ENCODE measurements at places on chromosomes 12 and 14.

GRCh38 chr12:4615667-4616066, 33.2 kb downstream of the AKAP3 start:
- DNase-seq, result no peak

- no peak for DNase-seq
Measured at GRCh38 chr12:5511644-5512600, 80.0 kb downstream of the NTF3 start.

GRCh38 chr12:71655495-71655894, 8.2 kb downstream of the ZFC3H1 start:
- no peak for DNase-seq

- DNase-seq, result no peak
Measured at GRCh38 chr14:95730126-95730525, 16.2 kb upstream of the TCL1A start.

GRCh38 chr12:118680356-118680963, 300.9 kb upstream of the SRRM4 start:
- DNase-seq, result no peak

- no peak for DNase-seq
Measured at GRCh38 chr12:44874981-44875416, 1.1 kb downstream of the NELL2 start.

DNA sequence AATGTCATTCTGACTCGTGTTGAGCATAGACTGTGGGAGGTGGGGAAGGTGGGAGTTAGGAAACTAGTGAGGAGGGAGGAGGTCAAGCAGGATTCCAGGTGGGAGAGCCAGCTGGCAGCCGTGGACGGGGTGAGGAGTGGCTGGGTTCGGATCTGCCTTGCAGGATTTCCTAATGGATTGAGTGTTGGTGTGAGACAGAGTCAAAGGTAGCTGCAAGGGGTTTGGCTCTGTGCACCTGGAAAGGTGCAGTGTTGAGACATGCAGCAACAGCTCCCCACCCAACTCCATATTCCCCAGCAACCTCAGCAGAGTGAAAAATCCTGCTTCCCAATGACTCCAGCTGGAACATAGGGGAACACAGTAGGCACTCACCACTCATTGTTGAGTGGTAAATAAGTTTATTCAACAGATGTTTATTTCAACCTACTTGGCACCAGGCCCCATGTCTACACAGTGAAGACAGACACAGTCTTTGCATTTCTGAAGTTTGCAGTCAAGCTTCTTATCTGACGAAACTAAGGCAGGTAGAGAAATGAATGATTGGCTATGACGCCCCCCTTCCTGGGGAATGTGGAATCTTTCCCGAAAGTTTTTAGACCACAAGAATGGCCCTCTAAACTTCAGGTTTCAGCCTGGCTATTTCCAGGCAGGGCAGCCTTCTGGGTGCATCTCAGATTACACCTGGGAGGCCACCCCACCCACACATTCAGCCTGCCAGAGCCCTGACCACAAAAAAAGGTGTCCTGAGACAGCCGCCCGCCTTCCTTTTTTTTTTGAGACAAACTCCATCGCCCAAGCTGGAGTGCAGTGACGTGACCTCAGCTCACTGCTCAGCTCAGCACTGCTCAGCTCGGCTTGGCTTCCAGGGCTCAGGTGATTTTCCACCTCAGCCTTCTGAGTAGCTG, 37.9 kb upstream of the PLEKHG6 start:
- DNase-seq, result no peak

DNA sequence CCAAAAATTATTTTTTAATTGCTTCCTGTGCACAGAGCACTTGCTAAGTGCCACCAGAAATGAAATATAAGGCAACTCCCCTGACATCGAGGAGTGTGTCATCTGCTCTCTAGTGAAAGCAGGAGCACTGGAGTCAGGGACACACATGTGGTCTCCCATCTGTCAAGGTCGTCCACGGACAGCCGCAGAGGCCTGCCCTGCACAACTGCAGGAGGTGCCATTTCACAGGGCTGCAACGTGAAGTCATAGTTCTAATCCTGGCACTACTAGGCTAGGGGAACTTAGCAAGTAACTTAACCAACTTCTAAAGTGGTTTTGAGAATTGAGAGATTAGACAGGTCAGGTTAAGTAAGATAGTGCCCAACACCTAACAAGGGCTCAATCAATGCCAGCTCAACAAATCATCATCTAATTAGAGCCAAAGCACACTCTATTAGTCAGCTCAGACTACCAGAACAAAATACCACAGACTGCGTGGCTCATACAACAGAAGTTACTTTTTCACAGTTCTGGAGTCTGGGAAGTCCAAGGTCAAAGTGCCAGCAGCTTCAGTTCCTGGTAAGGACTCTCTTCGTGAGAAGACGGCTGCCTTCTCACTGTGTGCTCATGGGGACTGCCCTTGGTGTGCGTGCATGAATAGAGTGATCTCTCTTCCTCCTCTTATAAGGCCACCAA, 30.7 kb downstream of the FOXN3 start:
- no peak for DNase-seq

DNA sequence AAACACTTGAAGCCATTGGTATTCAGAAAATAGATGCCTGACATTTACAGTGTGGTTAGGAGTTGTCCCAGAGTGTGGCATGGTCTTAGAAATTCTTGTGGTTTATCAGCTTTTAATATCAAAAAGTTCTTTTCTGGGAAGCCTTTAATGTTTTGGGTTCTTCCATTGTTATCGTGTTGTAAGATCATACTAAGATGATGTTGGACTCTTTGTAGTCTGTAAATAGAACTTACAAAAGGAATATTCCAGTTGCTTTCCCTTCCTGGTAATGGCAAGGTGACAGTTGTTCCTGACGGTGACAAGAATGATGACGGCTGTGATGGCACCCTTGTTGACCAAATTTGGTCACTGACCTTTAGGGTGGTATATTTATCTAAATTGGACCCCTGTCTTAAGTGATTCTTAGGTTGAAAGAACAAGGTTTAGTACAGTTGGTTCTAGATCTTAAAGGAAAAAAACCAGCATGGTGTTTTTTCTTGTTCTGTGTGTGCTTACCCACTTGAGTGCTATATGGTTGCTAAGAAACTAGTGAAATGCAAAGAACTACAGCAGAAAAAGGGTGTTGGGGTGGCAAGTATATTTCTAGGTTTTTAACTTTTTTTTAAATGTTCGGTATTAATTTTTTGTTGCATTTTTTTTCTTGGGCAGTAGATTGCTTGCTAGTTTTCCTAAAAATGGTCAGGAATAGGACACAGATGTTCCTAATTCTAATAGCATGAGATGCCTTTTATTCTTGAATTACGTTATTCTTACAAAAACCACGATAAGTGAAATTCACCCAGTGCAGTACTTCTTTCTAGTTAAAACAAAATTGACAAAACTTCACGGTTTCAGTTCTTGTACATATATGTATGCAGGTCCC, 2.1 kb downstream of the ATP2A2 start:
- DNase-seq, result peak; percentile 13

GRCh38 chr12:2360630-2361170, 307.9 kb downstream of the CACNA1C start:
- no peak for DNase-seq

- peak; percentile 20 for DNase-seq
Measured at GRCh38 chr14:68792979-68793733, at the start of gene ZFP36L1. TSS of gene ZFP36L1 (minus strand) at chr14:68793067. CDS start at chr14:68792938, 129 bp downstream.

DNA sequence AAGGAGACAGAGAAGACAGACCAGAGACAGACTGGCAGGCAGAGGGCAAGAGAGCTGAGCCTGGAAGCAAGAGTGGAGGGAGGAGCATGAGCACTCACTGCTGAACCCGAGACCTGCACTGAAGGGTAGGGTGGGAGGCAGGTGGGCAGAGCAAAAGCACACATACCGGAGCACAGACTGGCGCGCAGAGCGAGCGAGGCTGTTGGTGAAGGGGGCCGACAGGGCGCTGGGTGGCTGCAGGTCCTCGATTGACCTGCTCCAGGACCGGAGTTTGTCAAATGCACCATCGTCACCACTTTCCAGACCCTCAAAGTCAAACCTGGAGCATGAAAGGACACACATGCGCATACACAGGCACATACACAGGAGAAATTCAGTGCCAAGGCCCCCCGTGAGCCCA, 34.9 kb downstream of the PRPF40B start:
- DNase-seq, result no peak

DNA sequence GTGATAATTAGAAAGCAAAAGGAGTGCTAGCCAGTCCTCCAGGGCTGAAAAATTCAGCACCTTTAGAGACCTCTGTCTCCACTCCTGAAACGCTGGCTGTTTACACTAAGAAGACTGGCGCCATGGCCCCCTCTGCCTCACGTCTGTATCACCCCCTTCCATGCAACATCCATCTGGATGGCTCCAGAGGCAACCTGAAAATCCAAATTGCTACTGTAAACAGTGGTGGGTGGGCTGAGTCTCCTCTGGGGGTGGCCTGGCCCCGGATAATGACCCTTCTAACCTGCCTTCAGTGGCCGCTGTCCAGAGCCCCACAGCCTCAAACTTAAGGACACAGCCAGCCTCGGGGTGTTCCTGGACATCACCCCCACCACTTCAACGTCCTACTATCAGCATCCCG, 1.4 kb downstream of the PRKD1 start:
- no peak for DNase-seq

DNA sequence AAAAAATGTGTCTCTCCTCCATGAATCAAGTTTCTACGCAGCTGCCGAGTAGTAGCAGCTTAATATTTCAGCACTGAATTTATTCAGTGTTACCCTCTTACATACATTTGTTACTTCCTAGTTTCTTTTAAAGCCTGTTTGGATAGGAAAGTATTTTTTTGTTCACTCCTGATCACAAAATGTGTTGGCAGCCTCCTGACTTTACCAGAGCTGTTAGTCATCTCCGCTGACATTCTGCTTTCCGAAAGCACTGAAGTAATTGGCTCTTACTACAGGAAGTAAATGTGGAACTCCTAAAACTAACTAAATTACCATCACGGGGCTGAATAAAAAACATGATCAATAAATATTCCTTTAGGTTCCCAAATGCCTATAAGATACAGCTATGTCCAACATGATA, 225.5 kb downstream of the EPS8 start:
- DNase-seq, result peak; percentile 70

- DNase-seq, result no peak
Measured at GRCh38 chr12:121069206-121069605, 30.2 kb upstream of the OASL start.

- no peak for DNase-seq
Measured at GRCh38 chr12:21638054-21638891, 19.4 kb downstream of the LDHB start.

- no peak for DNase-seq
Measured at GRCh38 chr12:72275526-72275925, 3.4 kb downstream of the TRHDE start.

DNA sequence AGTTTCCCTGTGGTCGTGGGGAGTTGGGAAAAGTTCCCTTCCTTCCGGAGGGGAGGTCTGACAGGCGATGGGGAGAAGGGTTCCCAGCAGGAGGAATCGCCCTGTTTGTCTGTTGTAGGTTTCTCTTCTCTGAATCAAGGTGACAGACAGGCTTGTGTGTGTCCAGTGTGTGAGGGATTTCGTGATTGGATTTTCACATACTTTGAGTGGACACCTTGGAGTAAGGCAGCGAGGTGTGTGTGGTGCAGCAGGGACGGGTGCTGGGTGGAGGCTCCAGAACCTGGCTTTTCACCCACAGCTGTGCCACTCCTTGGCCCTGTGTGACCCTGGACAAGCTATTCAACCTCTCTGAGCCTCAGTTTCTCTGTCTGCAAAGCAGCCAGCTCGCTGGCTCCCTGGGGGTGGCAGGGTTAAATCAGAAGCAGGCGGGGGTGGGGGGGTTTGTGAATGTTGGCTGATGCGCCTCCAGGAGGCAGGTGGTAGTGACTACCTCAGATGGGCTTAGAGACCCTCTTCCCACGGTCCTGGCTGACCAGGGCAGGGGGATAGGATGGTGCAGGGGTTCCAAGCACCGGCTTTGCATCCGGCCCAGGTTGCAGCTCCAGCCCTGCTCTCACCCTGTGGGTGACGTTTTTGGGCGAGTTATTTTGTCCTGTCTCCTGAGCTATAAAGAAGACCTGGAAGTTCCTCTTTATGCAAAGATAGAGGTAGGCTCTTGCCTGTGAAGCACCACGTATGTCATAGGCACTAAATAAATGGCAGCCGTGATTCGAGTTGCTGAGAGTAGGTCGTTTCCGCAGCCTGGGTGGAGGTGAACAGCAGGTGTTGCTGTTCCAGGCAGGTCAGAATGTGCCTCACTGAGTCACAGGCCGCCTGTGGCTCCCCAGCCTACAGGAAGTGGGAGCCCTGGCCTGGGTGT, 679 bp downstream of the BDKRB2 start:
- no peak for DNase-seq

GRCh38 chr12:50542448-50542847, 37.7 kb downstream of the DIP2B start:
- DNase-seq, result no peak

DNA sequence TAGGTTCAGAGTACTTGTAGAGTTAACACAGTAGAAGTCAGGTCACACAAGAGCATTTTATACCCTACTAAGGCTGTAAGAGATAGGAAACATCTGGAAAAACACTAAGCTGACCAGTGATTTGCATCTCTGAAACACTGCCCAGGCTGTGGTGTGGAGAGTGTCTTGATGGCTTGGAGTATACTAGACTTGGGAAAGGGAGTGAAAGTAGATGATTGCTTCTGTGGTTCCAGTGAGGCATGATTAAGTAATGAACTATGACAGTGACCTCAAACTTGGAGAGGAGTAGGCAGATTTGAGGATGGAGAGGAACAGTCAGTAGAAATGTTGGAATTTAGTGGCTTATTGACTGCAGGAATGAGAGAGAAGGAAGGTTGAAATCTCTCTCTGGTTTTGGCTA, 201.2 kb downstream of the FLRT2 start:
- DNase-seq, result no peak

- no peak for DNase-seq
Measured at GRCh38 chr14:69617796-69618195, 6.4 kb downstream of the SUSD6 start.

DNA sequence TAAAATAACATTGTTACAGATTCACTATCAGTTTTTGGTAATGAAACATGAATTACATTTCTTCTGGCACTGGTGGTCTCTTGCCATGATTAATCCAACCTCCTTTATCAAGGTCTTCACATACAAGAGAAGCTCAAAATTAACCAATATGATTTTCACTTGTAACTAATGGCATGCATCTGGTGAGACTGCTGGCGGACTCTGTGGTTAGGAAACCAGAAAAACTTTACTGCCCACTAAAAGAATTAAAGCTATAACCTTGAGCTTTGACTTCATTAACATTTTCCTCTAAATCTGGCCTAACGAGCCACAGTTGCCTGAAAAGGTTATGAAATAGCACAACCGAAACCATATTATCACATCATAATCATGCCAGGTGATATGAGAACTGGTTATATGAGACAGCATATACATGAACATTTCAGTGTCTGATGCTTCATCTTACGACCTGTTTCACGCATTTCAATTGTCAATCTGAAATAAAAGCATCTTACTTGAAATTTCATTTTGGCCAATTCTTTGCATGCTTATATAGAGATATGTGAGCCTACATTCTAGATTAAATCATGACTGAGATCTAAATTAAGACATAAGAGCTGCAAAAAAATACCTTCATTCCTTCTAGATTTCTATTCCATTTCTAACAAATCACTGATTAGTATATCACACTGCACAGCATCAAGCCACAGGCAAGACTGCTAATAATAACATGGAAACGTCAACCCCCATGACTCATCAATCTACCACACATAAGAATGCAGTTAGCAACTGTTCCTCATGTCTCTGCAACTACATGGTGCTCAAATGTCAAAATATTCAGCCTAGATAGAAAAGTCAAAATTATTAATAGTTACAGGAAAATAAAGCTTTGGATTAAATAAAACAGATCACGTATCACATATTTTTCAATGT, 89.3 kb downstream of the OSBPL8 start:
- peak; percentile 14 for DNase-seq

- DNase-seq, result no peak
Measured at GRCh38 chr12:24075650-24076049, 126.2 kb upstream of the SOX5 start.

- DNase-seq, result no peak
Measured at GRCh38 chr14:30994681-30995620, 30.5 kb upstream of the AP4S1 start.

Measured in AML-193 (cell line).